ENCODE measurements at places on chromosomes 7 and 10. TPM values are rescaled to one million over a fixed set of nuclear protein-coding genes. Genes with fewer than 3 reads are reported as not detected.

DNA sequence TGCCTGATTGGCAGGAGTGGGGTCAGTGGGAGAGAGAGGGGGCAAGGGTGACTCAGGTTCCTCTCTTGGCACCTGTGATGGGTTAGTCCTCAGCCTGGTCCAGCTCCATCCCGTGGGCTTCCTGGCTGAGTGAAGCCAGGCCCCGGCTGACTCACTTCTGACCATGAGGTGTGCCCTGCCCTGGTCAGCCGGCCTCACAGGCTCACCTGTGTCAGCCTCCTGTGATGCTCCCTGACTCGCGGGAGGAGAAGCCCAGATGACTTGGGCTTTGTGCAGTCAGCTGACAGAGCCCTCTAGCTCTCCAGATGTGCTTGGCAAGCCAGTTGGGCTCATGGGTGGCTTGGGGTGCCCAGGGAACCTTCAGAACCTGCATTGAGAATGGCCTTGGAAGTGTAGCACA lies 16.0 kb upstream of the PPIF start:
- no peak for DNase-seq
- no peak overlapping the region for H3K4me3 ChIP-seq
- H3K27me3 ChIP-seq: no peaks in the 10 kb centered on the region
- H3K4me1 ChIP-seq: peaks cover 7% of the 10 kb centered on the region

DNA sequence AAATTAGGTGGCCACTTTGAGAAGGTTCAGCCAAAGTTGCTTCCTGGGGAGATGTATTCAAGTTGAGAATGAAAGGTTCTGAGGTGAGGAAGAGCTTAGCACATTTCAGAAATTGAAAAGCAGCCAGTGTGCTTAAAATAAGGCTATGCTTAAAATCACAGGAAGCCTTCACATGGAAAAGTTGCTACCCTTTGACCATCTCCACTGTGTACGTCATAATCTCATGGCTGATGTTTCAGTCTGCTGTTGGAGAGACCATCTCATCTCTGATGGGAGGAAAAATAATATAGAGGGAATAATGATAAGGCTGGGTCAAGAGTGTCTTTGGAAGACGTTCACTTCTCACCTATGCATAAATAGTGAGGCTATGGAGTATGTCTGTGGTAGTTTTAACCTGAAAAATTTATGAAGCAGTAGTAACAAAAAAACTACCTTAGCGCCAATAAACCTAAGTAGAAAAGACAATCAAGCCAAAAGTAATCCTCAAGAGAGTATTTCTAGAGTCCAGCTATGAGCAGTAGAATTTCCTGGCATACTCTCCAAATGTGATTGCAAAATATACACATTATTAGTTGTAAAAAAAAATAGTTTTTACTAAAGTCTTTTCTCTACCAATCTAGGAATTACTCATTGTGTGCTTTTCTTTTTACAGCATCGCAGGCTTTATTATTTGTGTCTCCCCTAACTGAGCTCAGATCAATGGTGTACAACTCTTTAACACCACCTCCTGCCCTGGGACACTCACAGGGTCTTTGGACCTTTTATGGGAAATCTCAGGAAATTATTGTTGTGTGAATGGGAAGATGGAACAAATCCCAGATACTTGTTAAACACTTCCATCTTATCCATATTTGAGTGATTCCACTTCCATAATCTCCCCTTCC lies 435.2 kb upstream of the LRGUK start:
- DNase-seq: no peak
- H3K4me1 ChIP-seq: no peaks in the 10 kb centered on the region
- no peak overlapping the region for H3K27ac ChIP-seq
- H3K36me3 ChIP-seq: no peaks in the 10 kb centered on the region

DNA sequence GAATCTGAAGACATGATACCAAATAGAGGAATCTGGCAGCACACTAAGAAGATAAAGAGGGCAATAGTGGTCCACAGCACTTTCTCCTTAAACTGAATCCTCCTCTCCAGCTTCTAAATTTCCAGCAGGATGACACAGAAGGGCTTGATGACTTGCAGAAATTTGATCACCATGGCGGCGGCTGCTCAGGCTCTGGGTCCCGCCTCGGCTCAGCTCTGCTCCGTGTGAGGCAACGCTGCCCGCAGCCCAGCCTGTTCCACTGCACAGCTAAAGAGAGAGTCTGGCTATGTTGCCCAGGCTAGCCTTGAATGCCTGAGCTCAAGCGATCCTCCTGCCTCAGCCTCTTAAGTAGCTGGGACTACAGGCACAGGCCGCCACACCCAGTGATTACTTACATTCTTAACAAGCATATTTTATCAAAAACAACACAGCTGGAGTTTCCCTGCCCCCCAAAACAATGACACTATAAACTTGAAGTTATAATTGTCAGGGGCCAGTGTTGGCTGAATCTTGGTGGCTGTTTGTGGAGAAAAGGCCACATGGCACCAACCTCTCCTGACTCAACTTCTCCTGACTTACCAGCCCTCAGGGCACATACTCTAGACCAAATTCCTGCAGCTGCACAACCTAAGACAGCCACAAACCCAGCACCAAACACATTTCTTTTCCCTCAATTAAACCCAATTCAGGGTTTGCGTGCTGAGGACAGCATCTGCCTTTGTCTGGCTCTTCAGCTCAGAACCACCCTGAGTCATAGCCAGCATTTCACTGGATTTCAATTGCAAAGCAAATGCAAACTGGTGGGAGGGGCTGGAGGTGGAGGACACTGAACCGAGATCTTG lies 11.6 kb upstream of the TNPO3 start:
- no peaks in the 10 kb centered on the region for H3K4me1 ChIP-seq
- no peak for DNase-seq
- no peaks in the 10 kb centered on the region for H3K36me3 ChIP-seq
- no peak overlapping the region for H3K4me3 ChIP-seq

DNA sequence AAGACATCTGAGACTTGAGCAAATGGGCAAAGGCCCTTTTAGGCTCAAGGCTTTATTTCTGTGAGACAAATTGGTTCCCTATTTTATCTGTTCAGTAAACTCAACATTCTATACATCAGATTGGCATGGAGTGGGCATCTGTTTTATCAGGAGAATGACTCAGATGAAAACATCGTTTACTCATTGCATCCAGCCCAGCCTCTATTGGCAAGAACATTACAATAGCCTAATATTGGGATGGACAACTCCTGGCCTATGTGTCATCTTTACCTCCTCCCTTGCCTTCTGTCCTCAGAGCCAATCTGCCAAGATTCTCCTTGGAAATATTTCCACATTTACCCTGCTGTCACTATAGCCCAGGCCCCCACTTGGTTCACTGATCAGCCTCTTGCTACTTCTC lies 5.5 kb upstream of the BLNK start:
- H3K27ac ChIP-seq: no peak overlapping the region
- peaks cover 11% of the 10 kb centered on the region for H3K4me1 ChIP-seq
- DNase-seq: no peak
- no peak overlapping the region for H3K4me3 ChIP-seq
- H3K27me3 ChIP-seq: no peaks in the 10 kb centered on the region

DNA sequence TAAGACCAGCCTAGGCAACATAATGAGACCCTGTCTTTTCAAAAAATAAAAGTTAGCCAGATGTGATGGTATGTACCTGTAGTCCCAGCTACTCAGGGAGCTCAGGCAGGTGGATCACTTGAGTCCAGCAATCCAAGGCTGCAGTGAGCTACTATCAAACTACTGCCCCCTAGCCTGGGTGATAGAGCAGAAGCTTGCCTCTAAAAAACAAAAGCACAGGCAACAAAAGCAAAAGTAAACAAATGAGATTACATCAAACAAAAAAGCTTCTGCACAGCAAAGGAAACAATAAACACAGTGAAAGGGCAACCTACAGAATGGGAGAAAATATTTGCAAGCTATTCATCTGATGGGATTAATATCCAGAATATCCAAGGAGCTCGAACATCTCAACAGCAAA lies 65.4 kb downstream of the FANK1 start:
- DNase-seq: no peak
- no peak overlapping the region for H3K4me3 ChIP-seq
- H3K4me1 ChIP-seq: no peaks in the 10 kb centered on the region
- H3K27me3 ChIP-seq: no peaks in the 10 kb centered on the region

DNA sequence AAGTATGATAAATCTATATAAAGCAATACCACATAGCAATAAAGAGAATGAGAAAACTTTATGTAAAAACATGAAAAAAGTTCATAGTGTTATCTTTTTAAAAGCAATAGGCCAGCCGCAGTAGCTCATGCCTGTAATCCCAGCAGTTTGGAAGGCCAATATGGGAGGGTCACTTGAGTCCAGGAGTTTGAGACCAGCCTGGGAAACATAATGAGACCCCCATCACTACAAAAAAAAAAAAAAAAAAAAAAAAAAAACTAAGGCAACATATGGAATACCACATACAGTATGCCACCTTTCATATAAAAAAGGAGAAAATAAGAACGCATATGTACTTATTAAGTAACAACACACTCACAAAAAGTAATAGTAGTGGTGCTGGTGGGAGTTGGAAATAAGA lies 52.8 kb downstream of the MICU1 start:
- no peak for DNase-seq
- H3K36me3 ChIP-seq: no peaks in the 10 kb centered on the region
- H3K27me3 ChIP-seq: no peaks in the 10 kb centered on the region

DNA sequence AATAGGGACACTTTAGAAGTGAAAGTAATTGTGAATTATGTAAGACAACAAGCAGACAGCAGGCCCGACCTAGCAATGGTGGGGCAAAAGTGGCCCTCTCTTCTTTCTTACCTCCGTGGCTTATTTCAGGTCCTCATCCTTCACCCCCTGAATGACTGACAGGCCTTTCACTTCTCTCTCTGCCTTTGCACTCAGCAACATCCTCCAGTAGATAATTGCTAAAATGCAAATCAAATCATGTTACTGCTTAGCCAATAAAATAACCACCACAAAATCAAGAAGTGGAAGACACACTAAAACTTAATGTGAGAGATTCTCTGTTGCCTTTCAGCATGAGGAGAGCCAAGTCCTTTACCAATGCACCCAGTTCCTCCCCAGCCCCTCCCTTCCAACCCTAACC lies 274.6 kb upstream of the ZNF32 start:
- no peak overlapping the region for H3K4me3 ChIP-seq
- DNase-seq: no peak
- H3K36me3 ChIP-seq: no peaks in the 10 kb centered on the region
- H3K27me3 ChIP-seq: no peaks in the 10 kb centered on the region
- H3K4me1 ChIP-seq: no peaks in the 10 kb centered on the region
- no peak overlapping the region for H3K27ac ChIP-seq

DNA sequence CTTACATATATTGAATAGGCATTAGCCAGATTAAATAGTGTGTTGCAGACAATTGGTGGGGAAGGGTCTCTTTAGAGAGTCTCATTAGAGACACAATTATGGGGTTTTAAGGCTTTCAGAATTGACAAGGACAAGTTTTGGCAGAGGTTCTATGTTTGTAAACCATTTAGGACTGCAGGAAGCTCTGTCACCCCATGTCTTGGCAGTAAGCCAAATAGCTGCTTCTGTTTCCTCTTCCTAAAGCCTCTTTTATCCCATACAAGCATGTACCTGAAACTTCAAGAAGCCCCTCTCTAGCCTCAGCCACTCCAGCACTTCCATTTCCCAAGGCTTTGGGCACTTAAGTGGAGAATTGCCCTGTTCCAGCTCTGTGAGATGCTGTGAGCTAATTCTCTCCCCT lies 21.8 kb upstream of the LRRC4 start:
- H3K27me3 ChIP-seq: no peaks in the 10 kb centered on the region
- H3K27ac ChIP-seq: no peak overlapping the region
- H3K4me1 ChIP-seq: peaks cover 10% of the 10 kb centered on the region
- H3K4me3 ChIP-seq: no peak overlapping the region

GRCh38 chr10:86715156-86715795 lies 41.1 kb upstream of the BMPR1A start:
- no peak overlapping the region for H3K27ac ChIP-seq
- peaks cover 6% of the 10 kb centered on the region for H3K27me3 ChIP-seq
- peaks cover 23% of the 10 kb centered on the region for H3K4me1 ChIP-seq
- no peaks in the 10 kb centered on the region for H3K36me3 ChIP-seq
- DNase-seq: no peak

Gene OIT3
- 61.0 TPM for total RNA-seq

Gene C10orf120
- total RNA-seq: not detected

Gene NANOS1
- 0.38 TPM for total RNA-seq

Gene PNLIPRP3
- not detected for total RNA-seq

Gene UBE2H
- total RNA-seq: 63.5 TPM

Gene EPO
- total RNA-seq: not detected

Gene GPAM
- 6.9 TPM for total RNA-seq

Data from spleen (tissue), 13 donors.